ENCODE measurements at places on chromosomes 12 and 14.
A peak's percentile ranks its signal among the peaks of the same experiment; 100 is the strongest.

GRCh38 chr12:101172316-101172715, 37.7 kb downstream of the SLC5A8 start:
- peak; percentile 7 for DNase-seq

DNA sequence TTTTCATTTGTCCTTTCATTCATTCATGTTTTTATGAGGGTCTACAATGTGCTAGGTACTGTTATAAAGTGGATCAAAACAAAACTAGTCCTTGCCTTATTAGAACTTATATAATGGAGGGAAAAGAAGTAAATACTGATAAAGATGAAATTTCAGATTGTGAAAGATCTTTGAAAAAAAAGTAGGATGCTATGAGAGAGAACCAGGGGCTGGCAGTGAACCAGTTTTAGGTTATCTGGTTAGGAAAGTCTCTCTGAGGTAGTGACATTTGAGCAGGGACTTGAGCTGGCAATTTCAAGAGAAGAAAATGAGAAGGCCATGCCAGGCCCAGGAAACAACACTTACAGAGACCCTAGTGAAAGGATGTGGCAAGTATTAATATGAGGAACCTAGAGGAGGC, 57.3 kb upstream of the E2F7 start:
- DNase-seq = no peak

DNA sequence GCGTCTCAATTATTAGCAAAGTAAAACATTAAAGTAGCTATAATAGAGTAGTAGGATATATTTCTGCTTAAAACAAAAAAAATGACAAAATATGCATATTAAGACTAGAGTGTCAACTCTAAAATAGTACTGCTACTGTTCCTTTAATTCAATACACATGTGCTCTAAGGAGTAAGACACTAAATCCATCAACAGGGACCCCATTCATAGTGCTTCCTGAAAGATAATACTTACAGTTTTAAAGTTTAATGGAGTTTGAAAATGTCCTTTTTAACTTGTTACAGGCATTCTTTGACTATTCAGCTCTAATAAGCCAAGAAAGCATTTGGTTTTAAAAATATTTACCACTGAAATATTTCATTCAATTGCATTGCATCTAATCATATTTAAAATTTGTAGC, 145.2 kb downstream of the ADAMTS20 start:
- DNase-seq = no peak

DNA sequence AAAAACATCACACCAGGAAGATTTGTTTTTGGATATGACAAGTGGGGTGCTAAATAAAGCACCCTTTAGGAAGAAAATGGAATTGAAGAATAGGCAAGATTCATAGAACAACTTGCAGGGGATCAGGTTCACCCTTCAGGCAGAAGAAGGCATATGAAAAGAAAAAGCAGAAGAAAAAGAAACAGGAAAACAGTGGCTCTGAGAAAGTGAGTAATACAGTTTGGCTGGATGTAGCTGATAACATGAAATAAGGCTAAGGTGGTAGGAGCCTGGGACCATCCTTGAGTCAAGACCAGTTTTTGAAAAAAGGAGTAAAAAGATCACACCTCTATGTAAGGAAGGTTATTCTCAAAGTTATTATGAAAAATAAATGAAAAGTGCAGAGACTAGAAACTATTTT, 42.4 kb downstream of the TRIP11 start:
- DNase-seq = no peak

GRCh38 chr12:54882079-54882478, 27.8 kb downstream of the MUCL1 start:
- DNase-seq = no peak
